GM19239 (cell line): ENCODE measurements at places on chromosomes 16 and 17.

GRCh38 chr16:1180549-1181403 lies 27.9 kb downstream of the CACNA1H start:
- no peak for DNase-seq

GRCh38 chr17:3003296-3004149 lies 59.9 kb downstream of the OR1D5 start:
- peak; percentile 43 for DNase-seq

GRCh38 chr16:51550800-51551347 lies 399.8 kb upstream of the SALL1 start:
- DNase-seq = no peak

DNA sequence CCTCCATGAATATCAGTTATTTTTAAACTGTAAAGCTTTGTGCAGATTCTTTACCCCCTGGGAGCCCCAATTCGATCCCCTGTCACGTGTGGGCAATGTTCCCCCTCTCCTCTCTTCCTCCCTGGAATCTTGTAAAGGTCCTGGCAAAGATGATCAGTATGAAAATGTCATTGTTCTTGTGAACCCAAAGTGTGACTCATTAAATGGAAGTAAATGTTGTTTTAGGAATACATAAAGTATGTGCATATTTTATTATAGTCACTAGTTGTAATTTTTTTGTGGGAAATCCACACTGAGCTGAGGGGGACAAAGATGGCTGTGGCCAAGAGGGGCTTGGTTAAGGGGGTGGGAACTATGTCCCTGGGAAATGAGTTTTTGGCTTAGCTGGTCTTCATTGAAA lies 2.3 kb downstream of the CCL11 start:
- DNase-seq = no peak

DNA sequence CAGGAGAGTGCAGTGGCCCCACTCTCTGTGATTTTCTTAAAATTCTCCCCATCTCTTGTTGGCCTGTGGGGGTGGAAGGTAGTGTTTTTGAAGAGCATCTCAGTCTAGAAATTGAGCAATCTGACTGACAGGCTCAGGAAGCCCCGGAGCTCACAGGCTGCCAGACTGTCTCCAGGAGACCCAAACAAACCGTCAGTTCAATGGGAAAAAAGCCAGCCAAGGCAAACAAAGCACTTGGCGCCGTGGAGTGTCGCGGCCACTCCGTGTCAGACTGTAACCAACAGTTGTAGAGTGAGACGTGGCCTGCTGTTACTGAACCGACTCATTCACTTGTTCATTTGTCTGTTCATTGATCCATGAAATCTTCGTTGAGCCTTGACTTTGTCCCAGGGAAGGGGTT lies 33.7 kb downstream of the RGS9 start:
- DNase-seq = no peak

GRCh38 chr17:62652251-62653001 lies 25.0 kb downstream of the MRC2 start:
- no peak for DNase-seq
